ENCODE measurements at places on chromosomes 4 and X.

DNA sequence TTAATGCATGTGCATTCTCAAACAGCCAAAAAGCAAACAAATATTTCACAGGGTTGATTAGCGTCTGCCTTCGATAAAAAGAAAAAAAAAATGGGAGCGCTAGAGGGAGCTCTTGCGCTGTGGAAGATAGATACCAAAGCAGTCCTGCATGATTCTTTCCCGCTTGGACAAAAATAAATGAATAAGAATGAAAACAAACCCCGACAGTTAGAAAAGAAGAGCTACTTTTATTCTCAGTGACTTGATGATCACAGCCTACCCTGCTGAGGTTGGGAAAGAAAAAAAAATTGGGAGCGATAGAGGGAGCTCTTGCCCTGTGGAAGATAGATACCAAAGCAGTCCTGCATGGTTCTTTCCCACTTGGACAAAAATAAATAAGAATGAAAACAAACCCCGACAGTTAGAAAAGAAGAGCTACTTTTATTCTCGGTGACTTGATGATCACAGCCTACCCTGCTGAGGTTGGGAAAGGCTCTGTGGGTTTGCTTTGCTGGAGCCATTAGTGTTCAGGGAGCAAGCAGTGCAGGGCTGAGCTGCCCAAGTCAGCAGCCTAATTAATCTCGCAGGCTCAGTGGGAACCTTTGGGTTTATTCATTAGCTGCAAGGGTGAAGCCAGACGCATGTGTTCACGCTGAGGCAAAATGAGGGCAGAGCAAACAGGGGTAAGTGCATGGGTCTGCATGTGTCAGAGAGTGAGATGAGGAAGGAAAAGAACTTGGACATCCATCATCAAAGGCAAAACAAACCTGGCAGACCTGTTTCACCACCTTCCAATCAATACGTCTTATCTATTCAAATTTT lies 249.3 kb upstream of the PRKX start:
- DNase-seq = peak; percentile 10

GRCh38 chr4:132245319-132245718 lies 903.8 kb upstream of the PCDH10 start:
- no peak for DNase-seq

- DNase-seq = no peak
Observed at GRCh38 chr4:38308728-38309311, 348.6 kb downstream of the PTTG2 start.

DNA sequence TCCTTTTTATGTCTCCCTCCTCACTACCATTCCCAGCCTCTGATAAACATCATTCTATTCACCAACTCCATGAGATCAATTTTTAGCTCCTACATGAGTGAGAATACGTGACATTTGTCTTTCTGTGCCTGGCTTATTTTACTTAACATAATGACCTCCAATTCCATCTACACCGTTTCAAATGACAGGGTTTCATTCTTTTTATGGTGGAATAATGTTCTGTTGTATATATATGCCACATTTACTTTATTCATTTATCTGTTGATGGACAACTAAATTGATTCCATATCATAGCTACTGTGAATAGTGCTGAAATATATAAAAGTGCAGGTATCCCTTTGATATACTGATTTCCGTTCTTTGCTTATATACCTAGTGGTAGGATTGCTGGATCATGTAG lies 503.9 kb downstream of the SMARCA1 start:
- no peak for DNase-seq

DNA sequence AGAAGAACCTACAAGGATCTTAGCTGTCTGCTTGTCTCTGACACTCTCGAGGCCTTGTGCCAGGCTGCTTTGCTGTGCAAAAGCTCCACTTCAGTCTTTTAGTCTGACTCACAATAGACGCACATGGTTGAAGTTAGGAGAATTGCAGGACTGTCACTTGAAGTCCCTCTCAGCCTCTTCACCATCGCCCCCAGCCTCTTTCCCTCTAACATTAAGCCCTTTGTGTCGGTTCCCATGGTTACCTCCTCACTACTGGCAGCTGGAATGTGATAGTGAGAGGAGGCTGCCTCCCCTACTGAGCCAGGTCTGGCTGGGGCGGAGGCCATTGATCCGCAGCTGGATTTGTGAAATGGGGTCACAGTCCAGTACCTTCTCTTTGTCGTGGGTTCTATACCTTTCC lies 201.8 kb downstream of the SOWAHB start:
- DNase-seq = no peak

DNA sequence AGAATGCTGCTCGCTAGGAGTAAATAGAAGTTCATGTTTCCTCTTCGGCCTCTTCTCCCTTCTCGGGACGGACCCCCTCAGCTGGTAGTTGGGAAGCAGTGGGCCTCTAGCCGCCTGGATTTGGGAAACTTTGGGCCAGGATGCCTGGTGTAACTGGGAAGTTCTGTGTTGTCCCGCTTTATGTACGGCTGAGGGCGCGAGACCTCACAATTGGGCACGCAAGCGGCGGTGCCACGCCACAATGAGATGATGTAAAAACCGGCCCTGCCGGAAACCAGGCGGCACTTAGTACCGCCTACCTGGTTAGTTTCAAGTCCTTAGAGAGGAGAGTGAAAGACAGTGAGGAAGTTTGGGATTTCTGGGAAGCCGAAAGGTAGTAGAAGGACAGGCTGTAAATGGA lies at the start of gene CT83:
TSS of gene CT83 (minus strand) at position 155 of the 400 bp plus-strand sequence. CDS start at position 35, 120 bp downstream.
- no peak for DNase-seq

DNA sequence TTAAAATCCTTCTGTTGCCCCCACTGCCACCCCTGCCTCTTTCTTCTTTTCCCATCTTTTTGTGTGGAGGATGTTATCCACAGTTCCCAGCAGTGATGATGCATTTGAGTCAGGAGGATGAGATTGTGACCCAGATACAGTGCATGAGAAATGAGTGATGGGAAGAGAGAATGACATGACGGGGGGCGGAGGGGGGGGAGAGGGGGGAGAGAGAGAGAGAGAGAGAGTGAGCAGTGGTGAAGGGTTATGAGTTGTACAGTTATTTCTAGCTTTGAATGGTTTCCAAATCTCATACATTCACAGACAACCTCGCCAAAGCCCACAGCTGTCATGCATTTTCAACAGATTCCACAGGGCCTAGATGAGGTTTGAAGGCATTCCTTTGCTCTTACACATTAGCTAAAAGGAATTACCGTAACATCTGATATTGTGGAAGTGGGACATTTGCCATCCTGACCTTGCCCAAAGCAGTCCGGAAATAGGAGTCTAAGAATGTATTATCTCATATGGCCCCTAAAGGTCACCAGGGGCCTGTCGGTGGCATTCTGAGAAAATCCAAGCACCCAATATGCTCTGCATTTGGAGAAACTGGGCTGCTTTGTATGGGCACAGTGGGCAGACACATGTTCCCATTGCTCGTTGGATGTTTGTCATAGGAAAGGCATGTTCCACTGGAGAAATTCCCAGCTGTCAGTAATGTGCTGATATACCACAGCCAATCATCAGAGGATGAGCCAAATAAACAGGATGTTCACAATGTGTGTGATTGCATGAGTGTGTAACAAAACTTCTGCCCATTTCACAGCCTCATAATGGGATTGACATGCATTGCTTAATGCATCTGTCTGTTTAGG lies 435.8 kb downstream of the SPRY1 start:
- peak; percentile 83 for DNase-seq

GRCh38 chrX:150212672-150213480 lies 150.2 kb upstream of the MAMLD1 start:
- no peak for DNase-seq

- no peak for DNase-seq
Observed at GRCh38 chrX:38041237-38041636, 34.9 kb downstream of the SYTL5 start.

- DNase-seq = no peak
Observed at GRCh38 chr4:82500435-82501153, 61.2 kb downstream of the TMEM150C start.

- no peak for DNase-seq
Observed at GRCh38 chr4:104592183-104592582, 97.5 kb upstream of the CXXC4 start.

DNA sequence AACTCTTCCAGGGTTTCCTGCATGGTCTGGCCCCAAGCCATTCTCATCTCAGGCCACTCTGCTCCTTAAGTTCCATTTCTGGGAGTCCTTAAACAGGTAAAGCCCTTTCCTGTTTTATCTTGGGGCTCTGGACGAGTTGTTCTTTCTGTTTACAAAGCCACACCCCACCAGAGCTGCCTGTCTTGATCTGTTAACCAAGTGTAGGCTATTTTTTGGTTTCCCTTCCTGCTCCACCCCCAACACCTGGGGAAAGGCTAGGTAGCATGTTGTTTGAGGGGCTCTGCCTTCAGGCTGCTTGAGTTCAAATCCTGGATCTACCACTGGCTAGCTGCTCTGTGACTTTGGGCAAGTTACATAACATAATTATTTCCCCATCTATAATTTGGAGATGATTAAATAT lies 40.0 kb downstream of the ERVMER34-1 start:
- no peak for DNase-seq

DNA sequence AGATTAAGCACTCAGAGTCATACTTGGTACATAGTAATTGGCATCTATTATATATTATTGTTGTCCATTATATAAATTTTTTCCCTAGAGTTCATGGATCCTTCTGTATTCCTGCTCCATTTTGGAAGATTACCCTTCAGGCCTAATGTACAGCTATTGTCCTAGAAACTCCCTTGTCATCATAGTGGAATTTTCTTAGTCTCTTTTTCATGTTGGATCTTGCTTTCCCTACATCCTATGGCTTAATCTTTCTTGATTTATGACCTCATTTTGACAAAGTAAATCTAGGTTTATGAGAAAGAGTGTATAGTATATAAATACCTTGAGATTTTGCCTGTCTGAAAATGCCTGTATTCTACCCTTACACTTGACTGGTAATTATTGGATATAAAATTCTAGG lies 22.1 kb downstream of the ARMCX4 start:
- no peak for DNase-seq

DNA sequence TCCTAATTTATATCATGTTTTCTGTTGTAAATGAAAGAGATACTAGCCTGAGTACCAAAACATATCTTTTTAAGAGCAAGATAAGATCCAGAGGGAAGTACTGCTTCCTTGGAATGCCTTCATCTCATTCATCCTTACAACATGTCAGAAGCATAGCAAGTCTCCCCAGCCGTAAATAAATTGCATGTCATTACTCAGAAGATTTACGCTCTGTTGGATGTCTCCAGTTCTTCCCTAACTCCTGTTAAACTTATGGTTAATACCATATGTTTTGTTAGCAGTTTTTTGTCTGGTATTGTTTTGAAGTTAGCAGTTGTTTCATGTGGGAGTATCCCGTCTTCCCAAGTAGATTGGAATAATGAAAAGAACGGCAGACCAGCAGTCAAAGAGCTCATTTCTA lies 7.5 kb upstream of the GPC3 start:
- no peak for DNase-seq

DNA sequence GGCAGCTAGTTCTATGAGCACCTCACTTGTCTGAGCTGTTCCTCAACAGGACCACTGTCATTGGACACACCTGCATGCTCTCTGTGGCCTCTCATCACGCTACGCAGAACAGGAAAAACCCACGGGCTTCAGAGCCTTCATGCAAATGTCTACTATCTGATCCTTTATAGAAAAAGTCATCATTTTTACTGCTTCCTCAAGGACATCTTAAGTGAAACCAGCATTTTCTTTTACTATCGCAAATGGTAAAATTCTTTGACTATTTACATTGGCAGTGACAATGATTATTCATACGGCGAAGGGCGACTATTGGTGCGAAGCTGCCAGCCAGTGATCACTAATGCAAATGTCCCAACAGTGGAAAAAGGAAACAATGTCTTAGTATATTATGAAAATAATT lies 147.0 kb downstream of the AFAP1 start:
- no peak for DNase-seq

- no peak for DNase-seq
Observed at GRCh38 chr4:16233569-16234177, 7.4 kb upstream of the TAPT1 start.

DNA sequence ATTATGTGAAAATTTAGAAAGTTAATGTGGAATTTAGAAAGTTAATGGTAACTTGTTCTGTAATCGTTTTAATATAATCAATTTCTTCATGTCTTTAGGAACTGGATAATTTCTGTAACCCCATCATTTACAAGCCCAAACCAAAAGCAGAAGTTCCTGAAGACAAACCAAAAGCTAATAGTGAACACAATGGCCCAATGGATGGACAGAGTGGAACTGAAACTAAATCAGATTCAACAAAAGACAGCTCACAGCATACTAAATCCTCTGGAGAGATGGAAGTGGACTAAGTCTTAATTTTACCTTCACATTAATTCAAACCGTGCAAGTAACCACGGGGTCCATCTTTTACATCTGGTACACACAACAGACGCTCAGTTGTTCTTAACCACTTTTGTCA lies 48.1 kb upstream of the PLK4 start:
- no peak for DNase-seq

GRCh38 chr4:51931461-51931860 lies 88.5 kb downstream of the DCUN1D4 start:
- no peak for DNase-seq

DNA sequence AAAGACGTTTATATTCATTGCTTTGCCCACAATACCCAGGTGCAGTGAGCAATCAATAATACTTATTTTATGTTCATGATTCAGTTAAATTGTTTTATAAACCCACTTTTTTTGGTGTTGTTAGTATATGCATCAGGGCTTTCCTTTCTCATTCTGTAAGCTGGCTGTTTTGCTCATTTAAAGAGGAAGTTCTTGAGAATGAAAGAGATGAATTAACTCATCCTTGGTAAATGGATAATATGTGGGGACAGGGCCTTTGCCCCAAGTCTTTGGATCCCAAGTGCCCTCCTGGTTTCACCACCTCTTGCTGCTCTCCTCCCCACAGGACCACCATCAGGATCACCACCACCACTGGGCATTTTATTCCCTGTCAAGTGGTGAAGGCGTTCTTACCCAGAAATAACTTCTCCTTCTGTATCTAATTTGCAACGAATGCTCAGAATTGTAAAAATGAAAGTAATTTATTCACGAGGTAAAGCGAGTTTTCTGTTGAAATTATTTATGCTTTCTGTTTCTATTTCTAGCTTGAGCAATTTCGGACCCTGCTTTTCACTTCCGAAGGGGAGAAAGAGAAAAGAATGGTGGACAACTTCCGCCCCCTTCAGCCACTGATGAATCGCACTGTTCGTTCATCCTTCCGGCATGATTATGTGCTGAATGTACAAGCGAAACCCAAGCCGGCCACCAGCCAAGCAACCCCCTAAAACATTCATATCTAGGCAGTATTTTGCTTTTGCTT lies 8.2 kb upstream of the ZRSR2 start:
- peak; percentile 14 for DNase-seq

DNA sequence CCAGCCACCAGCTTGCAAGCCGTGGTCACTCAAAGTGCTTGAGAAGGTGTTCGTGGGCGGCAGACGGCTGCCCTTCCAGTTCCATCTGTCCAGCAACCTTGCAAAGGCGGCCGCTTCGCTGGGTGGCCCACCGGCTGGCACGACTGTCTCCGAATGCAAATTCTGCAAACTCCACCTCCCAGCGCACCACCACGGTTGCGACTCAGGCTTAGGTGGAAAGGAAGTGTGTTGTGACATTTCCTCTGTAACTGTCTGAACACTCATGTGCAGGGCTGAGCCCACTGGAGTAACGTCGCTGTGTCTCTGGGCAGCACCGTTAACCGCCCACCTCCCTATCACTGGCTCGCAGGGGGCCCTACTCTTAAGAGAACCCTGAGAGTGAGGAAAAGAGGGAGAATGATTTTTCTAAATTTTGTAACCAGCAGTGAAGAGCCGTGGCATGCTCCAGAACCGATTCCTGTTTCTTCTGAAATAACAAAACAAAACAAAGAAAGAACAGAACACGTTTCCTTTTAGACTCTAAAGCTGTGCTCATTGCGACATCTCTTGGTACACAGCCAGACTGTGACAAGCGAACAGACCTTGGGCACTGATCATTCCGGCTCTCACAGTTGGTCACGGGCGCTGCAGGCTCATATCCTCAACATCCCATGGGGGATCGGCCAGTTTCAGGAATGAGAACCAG lies at the start of gene P2RY8:
TSS of gene P2RY8 (minus strand) at position 155 of the 685 bp plus-strand sequence. CDS start 70,627 bp downstream, outside the sequence.
- no peak for DNase-seq

- no peak for DNase-seq
Observed at GRCh38 chr4:52926196-52926974, 64.3 kb downstream of the RASL11B start.
